ENCODE measurements at places on chromosomes 6 and 20.
A peak's percentile ranks its signal among the peaks of the same experiment; 100 is the strongest.

DNA sequence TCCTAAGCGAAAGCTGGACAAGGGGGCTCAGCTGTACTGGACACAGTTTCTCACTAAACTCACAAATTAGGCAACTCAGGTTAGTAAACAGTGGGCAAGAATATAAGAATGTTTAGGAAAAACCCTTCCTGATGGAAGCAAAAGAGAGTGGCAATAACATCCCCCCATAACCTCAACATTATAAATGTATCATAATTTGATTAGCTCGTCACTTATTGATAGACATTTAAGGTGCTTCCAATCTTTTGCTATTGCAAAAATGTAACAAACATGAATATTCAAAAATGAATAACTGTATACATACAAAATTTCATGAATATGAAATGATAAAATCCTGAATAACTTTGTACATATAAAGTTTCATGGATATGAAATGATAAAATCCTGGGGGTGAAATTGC, 415.7 kb downstream of the EPM2A start:
- no peak for DNase-seq

- no peak for DNase-seq
These were observed 54.0 kb upstream of the RAB32 start for GRCh38 chr6:146489468-146490151.

- DNase-seq, result no peak
These were observed 9.1 kb downstream of the ATP9A start for GRCh38 chr20:51758978-51759544.

- DNase-seq, result no peak
These were observed 502.4 kb downstream of the BCKDHB start for GRCh38 chr6:80608881-80609280.

DNA sequence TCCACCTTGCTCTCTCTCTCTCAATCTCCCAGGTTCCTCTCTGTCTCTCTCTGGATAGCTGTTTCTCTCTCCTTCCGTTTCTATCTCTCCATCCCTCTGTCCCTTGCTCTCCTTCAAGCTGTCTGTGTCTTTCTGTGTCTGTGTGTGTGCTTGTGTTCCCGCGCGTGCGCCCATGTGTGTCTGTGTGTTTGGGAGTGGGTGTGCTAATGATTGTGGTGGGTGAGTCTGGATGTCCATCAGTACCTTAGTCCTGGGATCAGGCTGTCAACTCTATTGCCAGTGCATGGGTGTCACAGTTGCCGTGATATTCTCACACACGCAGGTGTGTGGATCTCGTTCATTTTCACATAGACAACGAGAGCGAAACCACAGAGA, 1380.6 kb upstream of the DEFB115 start:
- DNase-seq, result no peak

GRCh38 chr6:132289756-132290155, 111.5 kb downstream of the MOXD1 start:
- no peak for DNase-seq

GRCh38 chr6:29685718-29686326, 4.9 kb upstream of the ZFP57 start:
- no peak for DNase-seq

GRCh38 chr20:64113444-64113775, 6.0 kb upstream of the NPBWR2 start:
- peak; percentile 24 for DNase-seq

DNA sequence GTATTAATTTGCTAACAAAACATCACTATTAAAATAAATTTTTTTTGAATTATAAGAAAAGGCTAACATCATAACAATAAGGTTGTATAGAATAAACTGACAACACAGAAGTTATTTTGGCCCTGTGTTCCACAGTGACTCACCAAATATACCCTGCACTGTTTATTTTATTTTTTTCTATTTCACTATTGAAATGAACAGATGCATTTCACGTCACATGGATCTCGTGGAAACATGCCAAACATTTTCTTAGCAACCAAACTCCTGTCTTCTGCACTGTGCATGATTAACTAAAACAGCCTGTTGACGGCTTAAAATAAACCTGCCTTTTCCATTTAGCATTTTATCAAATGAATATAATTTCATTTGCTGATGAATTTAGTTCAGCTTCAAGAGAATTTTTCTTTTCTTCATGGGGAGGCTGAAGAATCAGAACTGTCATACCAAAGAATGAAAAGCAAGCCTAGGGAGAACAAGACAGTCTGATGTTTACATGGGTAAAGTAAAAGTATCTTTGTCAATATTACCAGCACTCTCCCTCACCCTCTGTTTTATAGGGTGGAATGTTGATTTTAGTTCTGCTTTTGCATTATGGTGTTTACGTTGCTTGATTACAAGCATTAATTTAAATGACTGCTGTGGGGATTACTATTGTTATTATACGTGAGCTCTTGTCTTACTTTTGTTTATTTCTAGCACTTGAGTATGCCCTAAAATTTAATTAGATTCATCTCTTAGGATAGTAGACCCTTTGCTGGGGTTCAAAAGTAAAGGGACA, 115.3 kb downstream of the LCA5 start:
- no peak for DNase-seq

- DNase-seq, result no peak
These were observed 143.3 kb upstream of the GPR6 start for GRCh38 chr6:109834595-109835437.

GRCh38 chr6:159633196-159633595, 59.8 kb downstream of the SOD2 start:
- DNase-seq, result no peak

- DNase-seq, result no peak
These were observed 295.7 kb downstream of the CDC5L start for GRCh38 chr6:44682987-44683779.

DNA sequence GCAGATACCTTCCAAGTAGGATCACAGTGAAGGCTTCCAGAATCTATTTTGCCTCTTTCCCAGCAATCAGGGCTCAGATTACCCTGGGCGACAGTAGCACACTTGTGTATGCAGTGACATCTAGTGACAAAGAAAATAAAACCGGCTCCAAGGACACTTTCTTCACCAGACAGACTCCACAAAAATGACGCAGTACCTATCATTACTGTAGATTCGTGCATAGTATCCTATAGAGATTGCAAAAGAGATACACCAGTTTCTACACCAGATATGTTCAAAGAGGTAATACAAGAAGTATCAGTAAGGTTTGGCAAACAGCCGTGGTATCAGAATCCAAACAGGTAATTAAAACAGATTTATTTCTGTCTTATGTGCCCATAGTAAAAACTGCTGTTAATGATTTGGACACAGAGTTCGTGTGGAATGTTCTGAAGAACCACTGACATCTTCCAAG, 600.4 kb upstream of the JAG1 start:
- no peak for DNase-seq

GRCh38 chr6:47059216-47059885, 17.2 kb upstream of the ADGRF1 start:
- no peak for DNase-seq

DNA sequence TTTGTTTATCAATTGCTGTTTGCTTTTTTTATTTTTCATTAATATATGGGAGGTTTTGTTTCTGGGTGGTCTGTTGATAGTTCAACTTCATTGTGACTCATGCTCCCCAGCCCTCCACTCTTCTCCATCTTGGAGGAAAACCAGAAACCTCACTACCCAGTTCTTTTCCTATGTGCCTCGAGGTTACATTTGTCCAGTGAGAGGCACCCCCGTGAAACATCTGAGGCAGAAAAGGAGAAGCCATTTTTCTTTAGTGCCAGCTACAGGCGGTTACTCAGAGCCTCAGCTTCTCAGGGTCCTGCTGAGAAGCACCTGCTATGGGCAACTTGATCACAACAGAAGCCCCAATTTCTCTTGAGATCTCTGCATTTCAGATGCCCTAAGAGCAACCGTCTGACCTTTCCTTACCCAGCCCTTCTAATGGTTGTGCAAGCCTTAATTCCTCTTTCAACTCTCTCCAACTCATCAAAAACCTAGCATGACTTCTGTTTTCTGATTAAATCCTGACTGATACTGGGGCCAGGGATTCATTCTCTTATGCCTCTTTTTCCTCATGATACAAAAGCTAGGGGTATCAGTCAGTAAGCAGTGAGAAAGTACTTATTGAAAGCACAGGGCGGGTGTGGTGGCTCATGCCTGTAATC, 144.6 kb downstream of the ELOVL4 start:
- no peak for DNase-seq

GRCh38 chr6:124888581-124889371, 73.5 kb upstream of the RNF217 start:
- DNase-seq, result no peak

DNA sequence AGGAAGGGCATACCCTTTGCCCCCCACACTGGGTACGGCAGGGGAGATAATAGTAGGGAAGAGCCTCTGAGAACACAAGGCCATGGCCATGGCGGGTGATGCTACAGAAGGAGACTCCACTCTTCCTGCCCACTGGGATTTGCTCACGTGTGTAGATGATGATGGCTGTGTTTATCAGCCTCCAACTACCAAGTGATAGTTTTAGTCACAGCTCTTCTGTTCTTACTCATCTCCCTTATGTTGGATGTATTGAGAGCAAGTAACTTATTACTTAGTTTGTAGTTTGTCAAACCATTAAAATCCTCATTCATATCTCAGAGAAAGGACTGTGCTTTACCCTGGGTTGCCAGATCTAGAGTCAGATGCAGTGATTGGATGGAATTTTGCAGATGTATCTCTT, 66.0 kb downstream of the CDH26 start:
- DNase-seq, result no peak

- DNase-seq, result no peak
These were observed 16.9 kb upstream of the MTG2 start for GRCh38 chr20:62165762-62166399.

DNA sequence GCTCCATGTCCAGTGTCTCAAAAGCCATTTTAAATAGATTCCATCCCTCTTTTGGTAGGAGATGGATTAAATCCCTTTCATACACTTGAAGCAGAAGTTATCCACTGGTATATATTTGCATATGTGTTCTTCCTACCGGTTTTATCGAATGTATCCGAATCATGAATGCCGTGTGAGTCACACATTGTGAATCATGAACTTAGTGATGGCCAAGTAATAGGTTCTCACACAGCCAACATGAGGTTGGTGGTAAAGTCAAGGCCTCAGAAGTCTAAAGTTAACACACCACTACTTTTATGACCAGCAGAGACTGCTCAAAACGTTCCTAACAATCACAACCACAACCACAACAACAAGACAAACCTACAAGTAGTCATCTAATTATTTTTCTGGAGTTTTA, 345.5 kb downstream of the THBS2 start:
- DNase-seq, result no peak

DNA sequence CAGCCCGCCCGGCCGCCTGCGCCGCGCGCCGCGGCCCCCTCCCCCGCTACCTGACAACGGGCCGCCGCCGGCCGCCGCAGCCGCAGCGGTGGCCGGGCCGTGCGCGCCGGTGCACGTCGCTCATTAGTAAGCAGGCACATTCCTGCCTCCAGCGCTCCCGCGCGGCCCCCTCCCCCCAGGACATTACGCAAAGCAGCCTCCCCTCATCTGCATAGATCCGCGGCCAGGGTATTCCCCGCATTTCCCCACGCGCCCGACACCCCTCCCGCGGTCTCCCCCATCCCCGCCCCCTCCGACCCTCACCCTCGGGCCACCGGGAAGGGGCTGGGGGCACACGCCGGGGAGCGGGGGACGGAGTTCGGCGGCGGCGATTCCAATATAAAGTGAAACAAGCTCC, at the start of gene HIVEP2:
Gene HIVEP2, minus strand, starts transcription at position 128 of the 397 bp plus-strand sequence. CDS start 170,438 bp downstream, outside the sequence.
- peak; percentile 88 for DNase-seq

GRCh38 chr6:137430954-137431353, 63.2 kb downstream of the OLIG3 start:
- peak; percentile 65 for DNase-seq

- DNase-seq, result peak; percentile 67
These were observed 19.2 kb downstream of the MRPS18A start for GRCh38 chr6:43668151-43669028.

GRCh38 chr6:155472886-155473285, 17.2 kb upstream of the NOX3 start:
- no peak for DNase-seq

- DNase-seq, result no peak
These were observed 6.9 kb downstream of the PI3 start for GRCh38 chr20:45181639-45182038.

DNA sequence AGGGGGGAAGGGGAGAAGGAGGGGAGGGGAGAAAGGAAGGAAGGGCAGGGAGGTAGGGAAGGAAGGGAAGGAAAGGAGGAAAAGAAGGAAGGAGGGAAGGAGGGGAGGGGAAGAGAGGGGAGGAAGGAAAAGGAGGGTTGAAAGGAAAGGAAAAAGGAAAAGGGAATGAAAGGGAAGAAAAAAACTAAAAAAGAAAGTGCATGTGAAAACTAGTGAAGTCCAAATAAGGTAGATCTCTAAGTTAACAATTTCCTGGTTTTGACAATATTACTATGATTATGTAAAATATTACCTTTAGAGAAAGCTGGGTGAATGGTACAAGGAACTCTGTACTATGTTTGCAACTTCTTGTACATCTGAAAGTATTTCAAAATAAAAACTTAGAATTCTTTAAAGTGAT, 132.4 kb downstream of the PTPRT start:
- no peak for DNase-seq

DNA sequence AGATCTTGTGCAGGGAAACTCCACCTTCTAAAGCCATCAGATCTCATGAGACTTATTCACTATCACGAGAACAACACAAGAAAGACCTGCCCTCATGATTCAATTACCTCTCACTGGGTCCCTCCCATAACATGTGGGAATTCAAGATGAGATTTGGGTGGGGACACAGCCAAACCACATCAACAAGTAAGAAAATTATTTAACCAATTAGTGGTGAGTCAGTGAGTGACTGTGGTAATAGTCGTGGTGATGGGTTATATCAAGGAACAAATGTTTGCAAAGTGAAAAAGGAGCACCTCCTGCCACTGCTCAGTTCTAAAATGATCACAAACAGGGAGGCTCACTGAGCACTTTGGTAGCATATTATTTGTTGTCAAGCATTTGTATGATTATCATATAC, 20.6 kb downstream of the EPM2A start:
- DNase-seq, result no peak

DNA sequence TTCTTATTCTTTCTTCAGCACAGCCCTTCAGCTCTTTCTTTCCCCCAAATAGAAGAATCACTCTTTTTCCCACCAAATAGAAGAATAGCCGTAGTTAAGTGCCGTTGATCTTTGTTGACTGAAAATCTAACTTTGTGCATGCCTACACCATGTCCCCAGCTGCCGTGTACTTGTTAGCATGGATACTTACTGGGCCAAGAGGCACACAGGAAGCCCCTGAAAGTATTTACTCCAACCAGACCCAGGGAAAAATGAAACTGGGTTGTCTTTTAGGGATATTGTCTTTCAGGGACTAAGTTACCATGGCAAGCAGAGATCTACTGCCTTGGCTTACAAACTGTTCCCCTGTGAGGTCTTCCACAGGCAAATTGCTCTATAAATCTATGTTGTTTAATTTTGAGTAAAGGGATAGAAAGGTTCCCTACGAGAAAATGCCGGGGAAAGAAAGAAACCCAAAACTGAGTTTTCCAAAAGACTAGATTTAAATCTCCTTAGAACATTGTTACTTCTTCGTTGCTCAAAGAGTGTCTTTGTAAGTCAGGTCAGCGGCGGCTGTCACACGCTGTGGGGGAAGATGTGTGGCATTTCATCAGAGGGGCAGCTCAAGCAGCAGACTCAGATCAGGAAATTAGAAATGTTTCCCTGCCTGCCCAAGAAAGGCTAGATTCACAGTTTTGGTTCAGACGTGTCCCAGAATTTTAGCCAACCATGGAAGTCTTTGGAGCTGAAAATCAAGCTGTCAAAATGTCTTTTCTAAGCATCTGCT, 188.2 kb upstream of the PRND start:
- DNase-seq, result no peak

GRCh38 chr20:46304852-46305251, 3.4 kb downstream of the CDH22 start:
- DNase-seq, result no peak
